ENCODE measurements at places on chromosomes 3 and 15.

GRCh38 chr3:143298380-143298779 is 178.8 kb downstream of the CHST2 start:
- DNase-seq = no peak

DNA sequence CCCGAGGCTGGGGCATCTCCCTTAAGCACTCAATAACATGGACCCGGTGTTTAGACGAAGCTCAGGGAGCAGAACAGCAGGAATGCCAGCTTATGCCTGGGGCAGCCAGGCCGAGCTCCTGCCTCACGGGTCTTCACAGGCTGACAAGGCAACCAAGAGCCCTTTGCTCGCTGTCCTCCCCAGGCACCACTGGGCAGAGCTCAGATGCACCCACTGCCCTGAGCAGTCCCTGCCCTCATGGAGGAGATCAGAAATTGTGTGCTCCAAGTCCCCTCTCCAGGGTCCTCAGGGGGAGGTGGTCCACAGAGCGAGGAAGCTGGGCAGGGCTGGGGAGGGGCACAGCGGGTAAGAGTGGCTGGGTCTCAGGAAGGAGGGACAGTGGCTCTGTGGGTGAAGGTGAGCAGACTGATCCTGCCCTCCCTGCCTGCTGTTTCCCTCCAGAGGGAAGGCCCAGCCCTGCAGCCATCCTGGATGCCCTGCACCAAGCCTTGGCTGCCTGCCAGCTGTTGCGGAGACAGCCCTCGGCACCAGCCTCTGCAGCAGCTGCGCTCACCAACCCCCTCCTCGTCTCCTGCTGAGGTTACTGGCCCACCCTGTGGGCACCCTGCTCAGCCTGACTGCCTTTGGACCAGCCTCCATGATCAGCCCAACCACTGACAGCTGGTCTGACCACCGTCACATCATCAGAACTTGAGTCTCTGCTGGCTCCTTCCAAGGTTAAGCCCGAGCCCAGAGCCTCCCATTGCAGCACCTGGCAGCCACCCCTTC is 21.1 kb upstream of the GP9 start:
- DNase-seq = no peak

DNA sequence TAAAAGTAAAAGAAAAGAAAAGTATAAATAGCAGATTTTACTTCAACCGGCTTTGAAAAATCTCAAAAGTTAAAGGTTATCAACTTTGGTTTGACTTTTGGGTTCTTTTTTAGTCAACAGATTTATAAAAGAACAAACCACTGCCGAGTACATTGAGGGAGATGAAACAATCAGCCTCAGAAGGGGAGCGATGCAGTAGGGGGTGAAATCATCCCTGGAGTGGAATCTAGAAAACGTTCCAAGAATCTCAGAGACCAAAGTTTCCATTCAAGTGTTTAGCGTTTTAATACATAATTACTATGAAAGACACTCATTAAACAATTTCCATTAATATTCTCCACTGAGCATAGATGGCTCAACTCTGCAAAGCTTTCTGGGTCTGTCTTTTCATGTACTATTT is 745.5 kb downstream of the NR2F2 start:
- DNase-seq = no peak

- no peak for DNase-seq
Observed at GRCh38 chr3:39127269-39127907, 19.9 kb downstream of the TTC21A start.

DNA sequence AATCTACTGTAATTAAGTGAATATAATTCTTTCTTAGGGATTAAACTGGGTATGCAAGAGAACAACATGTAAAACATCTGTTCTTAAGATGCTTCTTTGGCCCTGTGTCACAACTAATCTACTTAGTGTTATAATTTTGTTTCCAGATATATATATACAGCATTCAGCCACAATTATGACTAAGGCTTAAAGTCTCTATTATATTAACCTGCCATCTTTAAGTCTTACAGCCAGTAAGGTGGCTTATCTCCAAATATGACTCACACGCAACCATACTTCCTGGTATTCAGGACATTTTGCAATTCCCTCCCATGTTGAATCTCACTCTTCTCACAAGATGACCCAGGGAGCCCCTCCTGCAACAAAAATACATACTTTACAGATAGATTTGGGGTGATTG is 6.6 kb upstream of the KBTBD8 start:
- no peak for DNase-seq

- DNase-seq = no peak
Observed at GRCh38 chr15:62546628-62547027, 381.5 kb upstream of the C2CD4B start.

- no peak for DNase-seq
Observed at GRCh38 chr3:159829539-159830227, 159.0 kb upstream of the IL12A start.

GRCh38 chr3:128078322-128078721 is 26.1 kb downstream of the SEC61A1 start:
- DNase-seq = no peak

DNA sequence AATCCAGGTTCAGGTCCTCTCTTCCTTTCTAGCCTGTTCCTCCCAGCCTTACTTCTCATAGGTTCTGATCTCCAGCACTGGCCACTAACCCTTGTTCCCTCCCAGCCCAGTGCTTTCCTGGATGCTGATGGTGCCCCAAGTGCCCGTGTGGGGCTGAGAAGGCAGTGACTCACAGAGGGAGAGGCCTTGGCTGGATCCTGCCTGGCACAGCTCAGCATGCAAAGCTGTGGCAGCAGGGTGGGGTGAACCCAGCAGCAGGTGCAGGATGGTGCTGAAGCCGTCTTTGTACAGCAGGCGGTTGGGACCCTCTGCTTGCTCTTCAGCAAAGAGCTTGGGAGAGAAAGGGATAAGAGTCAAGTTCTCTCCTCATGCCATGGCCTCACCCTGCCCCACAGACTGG is 7.6 kb downstream of the LPCAT4 start:
- no peak for DNase-seq

- no peak for DNase-seq
Observed at GRCh38 chr3:104521606-104522336, 844.9 kb upstream of the ALCAM start.

DNA sequence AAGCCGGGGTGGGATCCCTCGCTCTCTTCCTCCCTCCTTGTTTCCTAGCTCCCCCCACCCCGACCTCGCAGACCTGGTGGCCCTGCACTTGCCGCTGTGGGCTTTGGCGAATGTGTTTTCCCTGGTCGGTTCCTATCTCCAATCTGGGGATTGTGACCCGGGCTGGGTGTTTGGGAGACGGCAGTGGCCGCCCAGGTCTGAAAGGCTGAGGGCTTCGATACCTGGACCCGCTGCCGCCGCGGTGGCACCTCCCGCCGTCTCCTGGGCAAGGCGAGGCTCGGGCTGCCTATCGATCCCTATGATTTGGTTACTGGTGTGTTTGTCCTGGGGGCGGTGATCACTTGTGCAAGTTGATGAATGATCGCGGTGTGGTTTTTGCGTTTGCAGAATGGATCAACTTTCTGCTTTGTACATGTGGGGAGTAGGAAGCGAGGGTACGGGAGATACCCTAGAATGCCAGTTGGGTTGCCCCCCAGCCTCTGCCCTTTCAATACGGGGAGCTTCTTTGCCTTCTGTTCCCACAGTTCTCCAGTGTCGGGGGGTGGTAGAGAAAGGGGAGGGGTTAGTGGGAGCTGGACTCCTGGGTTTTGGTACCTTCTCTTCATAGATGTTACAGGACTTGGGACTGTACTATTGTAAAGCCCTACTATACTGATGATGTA is 3.0 kb downstream of the BBX start:
- no peak for DNase-seq

GRCh38 chr3:194220901-194221326 is 85.0 kb downstream of the HES1 start:
- no peak for DNase-seq

DNA sequence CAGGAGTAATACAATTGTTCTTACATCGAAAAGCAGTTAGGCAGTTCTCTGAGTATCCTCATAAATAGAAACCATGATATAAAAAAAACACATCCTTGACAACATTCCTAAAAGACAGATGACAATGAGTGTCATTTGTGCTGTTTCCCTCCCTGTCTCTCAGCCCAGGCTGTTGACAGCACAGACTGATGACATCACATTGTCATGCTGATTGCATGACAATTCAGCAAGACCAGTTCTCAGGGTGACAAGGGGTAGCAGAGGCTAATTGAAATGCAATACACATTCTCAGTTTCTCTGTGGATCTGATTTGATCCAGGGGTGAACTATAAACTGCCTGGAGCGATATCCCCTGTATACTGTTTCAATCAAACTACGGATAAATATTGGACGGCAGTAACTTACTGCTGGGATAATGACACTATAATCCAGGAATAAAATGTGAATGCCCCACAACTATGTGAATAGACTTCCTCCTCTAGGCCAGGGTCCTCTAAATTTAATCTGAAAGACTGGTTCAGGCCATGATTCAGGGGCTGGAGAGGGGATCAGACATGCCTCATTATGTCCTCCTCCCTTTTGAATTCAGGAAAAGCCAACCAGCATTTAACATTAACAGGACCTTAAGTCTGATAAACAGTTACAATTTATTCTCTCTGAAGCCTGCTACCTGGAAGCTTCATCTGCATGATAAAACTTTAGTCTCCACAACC is 16.7 kb upstream of the EIF1B start:
- DNase-seq = no peak

GRCh38 chr15:97071668-97072067 is 741.2 kb downstream of the NR2F2 start:
- DNase-seq = no peak

DNA sequence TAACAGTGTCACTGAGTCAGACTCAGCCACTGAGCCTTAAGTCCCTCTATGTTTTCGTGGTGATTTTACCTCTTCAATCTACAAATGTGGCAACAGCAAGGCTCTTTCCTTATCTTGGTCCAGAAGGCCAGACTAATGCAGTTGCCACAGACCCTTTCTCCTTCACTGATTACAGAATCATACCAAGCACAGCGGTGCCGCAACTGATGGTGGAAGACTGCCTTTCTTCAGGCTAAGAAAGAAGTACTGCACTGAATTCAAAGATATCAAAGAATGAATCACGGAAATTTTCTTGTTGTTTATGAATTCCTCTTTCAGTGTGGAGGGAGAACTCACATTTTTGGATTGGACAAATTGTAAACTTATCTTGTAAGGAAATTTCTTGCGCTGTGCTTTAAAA is 18.6 kb downstream of the DCP1A start:
- no peak for DNase-seq

DNA sequence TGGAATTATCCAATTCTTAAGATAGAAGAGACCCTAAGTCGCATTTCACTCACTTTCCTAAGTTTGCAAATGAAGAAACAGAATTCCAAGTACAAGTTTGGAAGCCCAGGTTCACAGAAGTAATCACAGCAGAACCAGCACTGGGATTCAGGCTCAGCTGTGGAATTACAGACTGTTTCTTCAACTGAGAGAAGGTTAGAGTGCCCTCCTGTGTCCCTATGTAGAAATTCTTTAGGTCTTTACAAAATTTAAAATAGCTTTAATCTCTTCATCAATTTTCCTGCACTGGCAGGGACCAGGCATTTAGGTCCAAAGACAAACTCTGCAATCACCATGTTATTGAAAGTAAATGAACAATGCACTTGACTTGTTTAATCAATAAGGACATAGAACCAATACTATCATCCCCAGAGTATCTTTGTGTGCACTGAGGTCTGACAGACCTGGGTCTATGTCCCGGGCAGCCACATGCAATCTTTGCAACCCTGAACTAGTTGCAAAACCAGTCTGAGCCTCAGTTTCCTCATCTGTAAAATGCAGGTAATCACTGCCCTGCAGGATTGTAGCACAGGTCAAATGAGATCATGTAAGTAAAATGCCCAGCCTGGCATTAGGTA is 96.3 kb upstream of the ZBED2 start:
- no peak for DNase-seq

- DNase-seq = no peak
Observed at GRCh38 chr15:77287385-77287784, 132.5 kb downstream of the PEAK1 start.

- DNase-seq = no peak
Observed at GRCh38 chr3:34256021-34256420, 457.6 kb downstream of the PDCD6IP start.

GRCh38 chr15:32936283-32936918 is 218.6 kb downstream of the GREM1 start:
- DNase-seq = no peak

- DNase-seq = peak; percentile 52
Observed at GRCh38 chr3:183825456-183826161, at the start of gene MAP6D1. Gene MAP6D1 (minus strand): TSS chr3:183825577. CDS start chr3:183825547, 30 bp downstream.

DNA sequence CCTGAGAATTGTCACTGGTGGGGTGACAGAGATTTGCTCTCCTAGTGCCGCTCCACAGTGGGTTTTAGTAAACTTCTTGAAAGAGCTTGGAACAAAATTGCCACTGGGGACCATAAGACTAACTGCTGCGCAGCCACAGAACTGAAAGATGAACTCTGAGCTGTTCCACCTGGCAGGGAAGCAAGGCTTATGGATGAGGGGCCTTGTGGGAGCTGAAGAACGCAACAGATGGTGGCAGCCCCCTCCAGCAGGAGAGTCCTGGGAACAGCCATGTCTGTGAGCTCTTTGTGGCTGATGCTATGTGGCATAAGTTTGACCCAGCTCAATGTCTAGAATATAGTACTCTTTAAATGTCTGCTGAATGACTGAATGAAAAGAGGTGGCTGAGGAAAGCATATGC is 66.8 kb upstream of the C2CD4B start:
- DNase-seq = no peak

DNA sequence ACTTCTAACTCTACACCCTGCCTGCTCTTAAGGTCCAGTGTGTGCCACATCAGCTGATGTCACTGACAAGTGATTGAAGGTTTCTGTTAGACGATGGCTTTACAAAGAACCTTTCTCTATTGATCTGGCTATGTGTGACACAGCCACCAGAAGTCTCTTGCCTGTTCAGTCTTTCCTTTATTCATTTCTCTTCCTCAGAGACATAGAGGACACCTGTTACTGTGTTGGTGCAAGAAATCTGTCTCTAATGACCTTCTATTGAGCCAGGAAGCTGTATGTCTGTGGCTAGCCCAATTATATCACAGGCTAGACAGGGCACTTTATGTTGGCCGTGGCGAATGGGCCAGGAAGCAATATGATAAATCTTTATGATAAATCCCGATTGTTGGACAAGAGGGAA is 173.3 kb upstream of the GAP43 start:
- no peak for DNase-seq

DNA sequence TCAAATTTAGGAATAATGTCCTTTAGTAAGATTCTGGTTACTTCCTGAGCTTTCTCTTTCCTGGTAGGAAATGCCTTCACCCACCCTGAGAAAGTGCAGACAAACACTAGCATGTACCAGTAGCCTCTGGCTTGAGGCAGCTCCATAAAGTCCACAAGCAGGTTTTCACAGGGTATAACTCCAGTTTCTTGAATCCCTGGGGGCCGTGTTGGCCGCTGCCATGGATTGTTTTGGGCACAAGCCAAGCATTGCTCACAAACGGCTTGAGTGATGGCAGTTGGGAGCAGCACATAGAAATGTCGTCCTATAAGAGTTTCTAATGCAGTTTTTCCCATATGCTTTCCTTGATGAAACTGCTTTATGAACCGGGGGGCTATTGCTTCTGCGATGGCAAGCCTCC is 164.1 kb downstream of the STXBP5L start:
- no peak for DNase-seq

GRCh38 chr3:103308921-103309320 is 874.1 kb downstream of the ZPLD1 start:
- DNase-seq = no peak

GRCh38 chr15:98124581-98124980 is 164.1 kb downstream of the ARRDC4 start:
- no peak for DNase-seq

- peak; percentile 47 for DNase-seq
Observed at GRCh38 chr3:112379020-112379690, 46.2 kb downstream of the CD200 start.
